ENCODE measurements at places on chromosomes 3 and 15.

DNA sequence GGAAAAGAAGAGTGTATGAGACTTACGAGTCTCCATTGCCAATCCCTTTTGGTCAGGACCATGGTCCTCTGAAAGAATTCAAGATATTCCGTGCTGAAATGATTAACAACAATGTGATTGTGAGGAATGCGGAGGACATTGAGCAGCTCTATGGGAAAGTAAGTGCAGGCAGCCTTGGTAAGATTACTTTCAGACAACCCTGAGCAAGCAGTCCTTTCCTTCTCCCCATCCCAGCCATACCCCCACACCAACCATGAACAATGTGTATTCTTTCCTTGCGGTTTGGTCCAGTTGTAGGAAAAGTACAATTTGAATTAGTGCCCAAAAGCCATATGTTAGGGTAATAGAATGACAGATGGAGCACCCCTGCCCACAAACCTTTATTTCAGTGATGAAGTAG is 5.6 kb downstream of the TSEN2 start:
- no peak for DNase-seq

DNA sequence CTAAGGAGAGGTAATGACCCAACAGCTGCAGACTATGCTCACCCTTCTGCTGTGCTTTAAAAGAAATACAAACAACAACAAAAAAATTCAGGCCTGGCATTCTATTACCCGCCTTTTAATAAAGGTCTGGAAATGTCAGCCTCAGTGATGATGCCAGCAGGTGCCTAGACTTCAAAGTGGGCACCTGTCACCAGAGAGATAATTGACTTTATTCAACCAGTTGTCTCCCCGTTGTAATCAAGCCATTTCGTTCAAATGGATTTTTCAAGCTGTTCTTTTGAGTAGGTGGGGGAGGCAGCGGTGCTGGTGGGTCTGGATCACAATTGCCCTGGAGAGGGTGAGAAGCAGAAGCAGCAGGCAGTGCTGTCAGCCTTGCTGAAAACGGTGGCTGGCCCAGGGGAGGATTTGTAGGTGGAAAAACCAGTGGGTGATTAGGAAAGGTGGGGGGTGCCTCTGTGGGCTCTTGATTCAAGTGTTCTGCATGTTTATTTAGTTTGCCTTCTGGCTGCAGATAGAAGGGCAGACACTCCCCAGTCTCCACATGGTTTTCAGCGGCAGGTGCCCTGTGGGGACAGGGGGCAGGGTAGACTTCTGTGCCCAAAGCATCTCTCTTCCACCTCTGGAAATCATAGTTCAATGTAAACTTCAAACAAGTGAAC is 300.2 kb upstream of the SLCO3A1 start:
- DNase-seq: no peak

GRCh38 chr3:4841776-4842440 is 137.3 kb upstream of the BHLHE40 start:
- no peak for DNase-seq

DNA sequence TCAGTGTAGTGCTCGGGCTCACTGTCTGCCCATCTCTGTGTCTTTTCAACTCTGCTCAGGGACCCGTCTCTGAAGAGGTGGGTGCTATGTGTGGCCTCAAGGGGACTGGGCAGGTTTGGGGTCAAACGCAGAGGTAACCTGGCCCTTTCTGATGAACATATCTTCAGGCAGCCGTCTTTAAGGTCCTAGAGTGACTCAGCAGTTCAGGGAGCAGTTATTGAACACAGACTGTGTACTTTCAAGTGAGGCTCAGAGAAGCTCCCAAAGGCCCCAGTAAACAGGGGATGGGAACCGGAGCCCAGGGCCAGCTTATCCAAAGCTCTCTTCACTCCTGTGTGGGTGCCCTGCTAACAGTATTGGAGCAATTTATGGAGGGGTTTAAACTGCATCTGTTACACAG is 73.1 kb downstream of the WDR76 start:
- no peak for DNase-seq

- DNase-seq: no peak
These were observed 84.2 kb upstream of the ABHD2 start for GRCh38 chr15:89003865-89004725.

DNA sequence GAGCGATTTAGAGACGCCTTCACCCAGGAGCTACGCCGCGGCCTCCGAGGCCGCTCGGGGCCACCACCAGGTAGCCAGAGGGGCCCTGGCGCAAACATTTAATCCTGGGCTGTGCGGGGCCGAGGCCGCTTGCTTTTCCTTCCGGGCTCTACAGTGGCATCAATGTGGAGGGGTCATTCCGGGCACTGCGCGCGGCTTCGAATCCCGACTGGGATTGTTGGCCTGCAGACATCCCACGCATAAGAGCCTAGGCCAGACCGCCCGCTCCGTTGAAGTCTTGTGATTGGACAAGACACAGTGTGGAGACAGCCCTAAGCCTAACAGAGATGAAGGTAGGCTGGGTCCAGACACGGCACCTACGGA is 568 bp upstream of the NCBP2 start:
- peak; percentile 19 for DNase-seq

DNA sequence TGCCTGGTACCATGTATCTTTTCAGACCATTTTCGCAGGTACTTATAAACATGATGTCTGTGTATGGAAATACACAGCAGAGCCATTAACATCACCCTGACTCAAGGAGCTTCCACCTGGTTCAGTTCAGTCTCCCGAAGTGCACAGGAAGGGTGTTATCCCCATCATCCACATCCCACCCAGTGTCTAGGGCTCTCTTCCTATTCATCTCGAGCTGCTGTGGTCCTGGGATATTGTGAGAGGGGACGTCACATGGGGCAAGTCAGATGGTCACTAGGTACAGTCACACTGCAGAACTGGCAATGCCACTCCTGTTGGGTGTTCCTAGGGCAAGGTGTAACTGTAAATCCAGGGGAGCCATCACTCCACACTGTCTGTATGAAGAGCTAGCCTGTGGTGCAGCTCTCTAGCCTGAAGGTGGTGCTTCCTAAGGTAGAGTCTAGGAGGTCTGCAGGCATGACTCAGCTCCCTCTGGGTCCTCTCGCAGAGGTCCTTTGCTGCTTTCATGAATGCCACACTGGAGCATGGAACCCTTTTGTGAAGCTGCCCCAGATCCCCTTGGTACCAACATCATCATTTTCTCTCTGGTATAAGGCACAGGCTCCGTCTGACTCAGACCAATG is 13.9 kb downstream of the ISLR2 start:
- DNase-seq: no peak

DNA sequence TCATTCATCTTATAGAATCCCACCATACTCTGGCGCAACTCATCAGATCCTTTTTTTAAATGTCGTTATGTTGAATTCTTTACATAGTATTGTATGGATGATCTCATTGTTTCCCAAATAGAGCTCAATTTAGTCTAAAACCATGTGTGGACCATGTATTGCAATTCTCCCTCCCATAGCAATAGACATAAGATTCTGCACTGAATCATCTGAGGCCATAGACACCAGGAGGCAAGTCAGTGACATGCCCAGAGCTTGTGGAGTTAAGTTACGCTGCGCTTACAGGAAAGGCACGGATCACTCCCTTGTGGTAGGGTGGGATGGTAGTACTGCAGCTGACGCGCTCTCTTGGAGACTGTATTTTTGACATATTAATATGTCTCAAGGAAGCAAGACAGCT is 211.0 kb downstream of the GABRB3 start:
- no peak for DNase-seq

DNA sequence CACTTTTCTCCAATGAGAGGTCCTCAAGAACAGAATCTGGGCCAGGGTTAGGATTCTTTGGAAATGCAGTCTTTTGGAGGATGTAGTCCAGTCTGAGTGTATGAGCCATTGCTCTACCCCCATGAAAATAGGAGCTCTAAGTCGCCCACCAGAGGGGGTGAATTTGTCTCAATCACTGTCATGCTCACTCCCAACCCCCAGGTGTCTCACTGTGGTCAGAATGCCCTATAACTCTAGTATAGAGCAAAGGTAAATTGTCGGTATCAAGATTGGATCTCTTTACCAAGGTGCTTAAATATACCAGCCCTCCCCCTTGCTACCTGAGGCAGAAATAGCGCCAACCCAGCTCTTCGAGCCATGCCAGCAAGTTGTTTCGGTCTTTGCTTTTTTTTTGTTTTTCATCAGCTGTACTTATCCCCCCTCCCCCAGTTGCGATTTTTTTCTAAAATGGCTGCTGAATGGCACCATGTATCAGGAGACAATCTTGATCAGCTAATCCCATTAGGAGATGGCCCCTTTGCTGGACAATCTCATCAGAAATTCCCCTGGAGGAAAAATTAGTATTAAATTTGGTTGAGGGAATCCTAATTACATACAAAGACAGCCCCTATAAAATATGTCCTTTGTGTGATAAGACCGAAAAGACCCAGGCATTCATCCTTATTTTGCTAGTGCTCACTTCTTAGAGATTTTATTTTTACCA is 130.7 kb downstream of the EBLN2 start:
- DNase-seq: no peak

DNA sequence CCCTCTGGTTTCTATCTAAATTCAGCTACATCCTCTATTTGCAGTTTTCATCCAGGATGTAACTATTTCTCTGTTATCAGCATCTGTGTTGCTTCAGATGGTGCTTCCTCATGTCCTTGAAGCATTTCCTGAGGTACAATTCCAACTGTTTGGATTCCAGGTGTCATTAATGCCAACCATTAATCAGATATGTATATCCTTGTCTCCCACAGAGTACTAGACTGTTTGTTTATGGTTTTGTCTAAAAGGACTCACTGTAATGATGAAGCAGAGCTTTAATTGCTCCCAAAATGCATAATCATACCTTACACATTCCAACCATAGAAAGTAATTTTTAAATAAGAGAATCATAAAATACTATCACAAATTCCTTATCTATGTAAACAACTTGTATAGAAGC is 288.5 kb upstream of the MME start:
- no peak for DNase-seq

- DNase-seq: no peak
These were observed 81.6 kb downstream of the AKAP13 start for GRCh38 chr15:85462029-85462428.

GRCh38 chr3:39903253-39903652 is 93.8 kb downstream of the MYRIP start:
- no peak for DNase-seq

DNA sequence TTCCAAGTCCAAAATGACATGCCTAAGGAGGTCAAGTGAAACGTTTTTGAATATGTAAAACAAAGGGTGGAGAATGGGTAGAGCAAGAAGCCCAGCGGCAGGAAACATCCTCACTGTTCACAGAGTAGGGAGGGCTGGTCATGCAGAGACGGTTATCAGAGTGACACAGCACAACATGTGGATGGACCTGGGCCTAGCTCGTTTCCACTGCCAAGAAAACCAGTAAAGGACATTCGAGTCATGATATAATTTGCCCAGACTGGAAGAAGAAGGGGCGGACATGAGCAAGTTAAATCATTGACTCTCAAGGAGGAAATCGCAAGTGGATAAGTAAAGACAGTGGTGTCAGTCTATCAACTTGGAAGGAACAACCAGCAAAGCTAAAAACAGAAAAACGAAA is 89.3 kb downstream of the LRIG1 start:
- no peak for DNase-seq

- no peak for DNase-seq
These were observed at the start of gene WDR49 for GRCh38 chr3:167653760-167654159. TSS of gene WDR49 (minus strand) at chr3:167653942. CDS start at chr3:167653425, 517 bp downstream.
